Glutamatergic neuron (in vitro differentiated cells): ENCODE measurements at places on chromosomes 12 and 14. TPM values are rescaled to one million over a fixed set of nuclear protein-coding genes. Genes with fewer than 3 reads are reported as not detected.

GRCh38 chr14:72678356-72678755 is 215.5 kb downstream of the DPF3 start:
- H3K36me3 ChIP-seq = peaks cover 6% of the 10 kb centered on the region
- H3K27ac ChIP-seq = no peak overlapping the region
- H3K4me3 ChIP-seq = peak overlapping the region; percentile 7

DNA sequence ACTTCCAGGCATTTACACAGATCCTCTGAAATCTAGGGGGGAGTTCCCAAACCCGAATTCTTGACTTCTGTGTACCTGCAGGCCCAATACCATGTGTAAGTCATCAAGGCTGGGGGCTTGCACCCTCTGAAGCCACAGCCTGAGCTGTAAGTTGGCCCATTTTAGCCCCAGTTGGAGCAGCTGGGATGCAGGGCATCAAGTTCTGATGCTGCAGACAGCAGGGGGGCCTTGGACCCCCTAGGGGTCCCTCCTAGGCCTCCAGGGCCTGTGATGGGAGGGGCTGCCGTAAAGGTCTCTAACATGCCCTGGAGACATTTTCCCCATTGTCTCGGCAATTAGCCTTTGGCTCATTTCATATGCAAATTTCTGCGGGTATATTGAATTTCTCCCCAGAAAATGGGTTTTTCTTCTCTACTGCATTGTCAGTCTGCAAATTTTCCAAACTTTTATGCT is 59.5 kb downstream of the LRIG3 start:
- no peaks in the 10 kb centered on the region for H3K4me1 ChIP-seq
- H3K36me3 ChIP-seq = no peaks in the 10 kb centered on the region

- H3K4me1 ChIP-seq = peaks cover 3% of the 10 kb centered on the region
- no peaks in the 10 kb centered on the region for H3K36me3 ChIP-seq
- no peak overlapping the region for H3K27ac ChIP-seq
- no peak overlapping the region for H3K4me3 ChIP-seq
- no peak for DNase-seq
- no peaks in the 10 kb centered on the region for H3K27me3 ChIP-seq
Observed at GRCh38 chr12:70617450-70617849, 19.8 kb downstream of the PTPRB start.

GRCh38 chr14:21059842-21060613 is 2.4 kb downstream of the RNASE8 start:
- no peaks in the 10 kb centered on the region for H3K27me3 ChIP-seq
- no peak overlapping the region for H3K27ac ChIP-seq
- no peak overlapping the region for H3K4me3 ChIP-seq
- no peaks in the 10 kb centered on the region for H3K4me1 ChIP-seq
- H3K36me3 ChIP-seq = no peaks in the 10 kb centered on the region

GRCh38 chr14:70416338-70416724 is 559 bp downstream of the SYNJ2BP start:
- no peak for DNase-seq
- H3K4me3 ChIP-seq = peak overlapping the region; percentile 99
- H3K27me3 ChIP-seq = no peaks in the 10 kb centered on the region

GRCh38 chr14:72519543-72519942 is 374.4 kb downstream of the DPF3 start:
- H3K4me1 ChIP-seq = peaks cover 8% of the 10 kb centered on the region
- no peaks in the 10 kb centered on the region for H3K36me3 ChIP-seq
- no peak overlapping the region for H3K27ac ChIP-seq
- no peak overlapping the region for H3K4me3 ChIP-seq

Gene PLXNC1
- total RNA-seq = 4.9 TPM

Gene PKP2
- total RNA-seq = 2.5 TPM

Gene ERGIC2
- total RNA-seq = 31.5 TPM
